ENCODE measurements at places on chromosomes 3 and 15.

DNA sequence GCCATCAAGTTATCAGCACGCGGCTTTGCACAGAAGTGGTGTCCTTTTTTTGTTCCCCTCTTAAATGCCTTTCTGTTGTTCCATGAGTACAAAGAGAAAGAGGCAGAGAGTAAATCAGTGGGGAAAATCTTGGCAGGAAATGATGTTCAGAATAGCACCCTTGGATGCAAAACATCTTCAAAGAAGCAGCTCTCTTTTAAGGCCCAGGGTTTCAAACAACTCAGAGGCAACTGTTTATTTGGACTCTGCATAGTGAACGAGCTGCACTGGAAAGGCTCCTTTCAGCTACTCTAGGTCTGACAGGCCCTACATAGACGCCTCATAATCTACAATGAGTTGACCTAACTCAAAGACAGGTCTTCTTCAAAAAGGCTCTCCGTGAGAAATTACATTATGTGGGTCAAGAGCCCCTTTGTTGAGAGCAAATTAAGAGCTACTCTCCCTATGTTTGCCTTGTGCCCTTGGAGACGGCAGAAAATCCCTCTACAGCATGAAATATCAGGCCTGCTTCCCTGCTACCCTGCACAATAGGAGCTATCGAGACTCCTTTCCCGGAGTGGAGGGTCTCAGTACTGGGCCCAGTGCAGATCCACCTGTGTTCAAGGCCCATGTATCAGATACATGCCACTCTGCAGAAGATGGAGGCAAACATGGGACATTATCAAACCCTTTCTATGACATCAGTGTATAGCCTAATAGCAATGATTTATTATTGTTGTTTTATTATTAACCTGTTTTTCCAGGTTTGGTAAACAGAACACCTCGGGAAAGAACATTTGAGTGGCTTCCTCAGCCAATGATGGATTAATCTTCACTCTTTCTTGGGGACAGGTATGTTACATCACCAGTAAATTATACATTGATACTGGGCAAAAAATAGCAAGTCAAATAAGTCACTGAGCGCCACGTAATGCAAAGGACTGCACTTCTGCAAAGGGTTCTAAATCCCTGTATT lies 53.1 kb downstream of the HEG1 start:
- no peak for DNase-seq

- DNase-seq: no peak
Observed at GRCh38 chr3:176579711-176580185, 617.5 kb downstream of the TBL1XR1 start.

DNA sequence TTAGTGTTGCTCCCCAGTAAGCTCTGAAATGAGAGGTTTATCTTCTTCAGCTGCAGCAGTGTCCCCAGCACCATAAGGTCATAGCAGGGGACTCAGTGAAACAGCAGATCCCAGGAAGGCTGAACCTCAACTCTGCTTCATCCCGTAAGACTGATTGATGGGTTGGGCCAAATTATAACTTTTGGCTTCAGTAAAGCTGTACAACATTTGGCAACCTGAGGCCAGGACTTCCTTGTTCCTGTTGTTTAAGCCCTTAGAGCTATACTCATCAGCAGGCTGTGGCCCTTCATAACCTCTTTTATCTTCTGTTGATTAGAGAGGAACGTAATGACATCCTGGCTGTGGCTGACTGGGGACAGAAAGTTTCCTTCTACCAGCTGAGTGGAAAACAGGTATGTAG lies 29.0 kb downstream of the IFT122 start:
- DNase-seq: no peak

DNA sequence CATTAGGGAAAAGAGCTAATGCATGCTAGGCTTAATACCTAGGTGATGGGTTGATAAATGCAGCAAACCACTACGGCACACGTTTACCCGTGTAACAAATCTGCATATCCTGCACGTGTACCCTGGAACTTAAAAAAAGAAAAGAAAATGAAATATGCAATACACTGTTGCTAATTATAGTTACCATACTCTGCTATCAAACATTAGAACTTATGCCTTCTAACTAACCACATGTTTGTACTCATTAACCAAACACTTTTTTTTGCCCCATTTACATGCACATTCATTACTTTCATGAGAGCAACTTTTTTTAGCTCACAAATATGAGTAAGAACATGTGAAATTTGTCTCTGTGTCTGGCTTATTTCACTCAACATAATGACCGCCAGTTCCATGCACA lies 253.1 kb downstream of the CGGBP1 start:
- DNase-seq: no peak

DNA sequence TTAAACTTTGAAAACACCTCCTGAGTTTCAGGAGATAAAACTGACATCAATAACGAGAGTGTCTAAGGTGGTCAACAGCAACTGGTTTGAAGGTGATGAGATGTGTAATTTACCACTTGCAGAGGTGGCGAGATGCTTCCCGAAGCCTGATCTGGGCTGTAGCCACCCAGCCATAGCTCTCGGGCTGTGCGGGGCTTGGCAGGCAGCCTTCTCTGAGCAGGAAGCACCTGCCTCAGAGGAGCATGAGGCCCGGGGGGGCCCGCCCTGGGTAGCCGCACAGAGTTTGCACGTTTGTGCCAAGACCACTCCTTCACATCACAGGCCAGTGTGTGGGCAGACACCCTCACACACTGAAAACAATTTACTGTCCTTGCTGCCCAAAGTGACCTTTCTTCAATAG lies 220.3 kb downstream of the CACNA2D3 start:
- DNase-seq: no peak

DNA sequence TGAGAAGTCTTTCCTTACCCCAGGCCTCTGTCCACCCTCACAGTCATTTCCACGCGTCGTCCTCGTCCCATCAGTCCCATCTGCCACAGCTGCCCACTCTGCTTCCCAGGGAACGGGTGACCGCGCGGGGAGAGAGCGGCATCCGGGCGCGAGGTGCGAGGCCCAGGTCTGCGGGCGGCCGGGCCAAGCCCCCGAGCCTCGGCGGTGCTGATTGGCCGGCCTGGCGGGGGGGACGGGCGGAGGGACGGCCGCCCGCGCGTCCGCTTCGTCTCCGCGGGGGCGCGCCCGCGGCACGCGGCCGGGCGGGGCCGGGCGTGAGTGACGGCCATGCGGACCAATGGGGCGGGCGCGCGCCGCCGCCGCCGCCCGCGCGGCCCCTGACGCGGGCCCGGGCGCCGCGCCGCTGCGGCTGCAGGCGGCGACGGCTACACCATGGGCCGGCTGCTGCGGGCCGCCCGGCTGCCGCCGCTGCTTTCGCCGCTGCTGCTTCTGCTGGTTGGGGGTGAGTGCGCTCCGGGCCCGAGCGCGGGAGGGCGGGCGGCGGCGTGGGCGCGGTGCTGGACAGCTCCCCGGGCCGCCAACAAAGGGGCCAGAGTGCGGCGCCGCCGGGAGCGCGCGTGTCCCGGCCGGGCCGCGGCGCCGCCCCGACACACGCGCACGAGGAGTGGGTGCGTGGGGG lies at the start of gene PODXL2:
Gene PODXL2, plus strand, starts transcription at position 398 of the 679 bp plus-strand sequence. Its CDS starts 35 bp downstream, at position 433.
- peak; percentile 28 for DNase-seq
